ENCODE measurements at places on chromosomes 7 and 10.

GRCh38 chr7:108515630-108516029 lies 10.3 kb downstream of the PNPLA8 start:
- DNase-seq: no peak

DNA sequence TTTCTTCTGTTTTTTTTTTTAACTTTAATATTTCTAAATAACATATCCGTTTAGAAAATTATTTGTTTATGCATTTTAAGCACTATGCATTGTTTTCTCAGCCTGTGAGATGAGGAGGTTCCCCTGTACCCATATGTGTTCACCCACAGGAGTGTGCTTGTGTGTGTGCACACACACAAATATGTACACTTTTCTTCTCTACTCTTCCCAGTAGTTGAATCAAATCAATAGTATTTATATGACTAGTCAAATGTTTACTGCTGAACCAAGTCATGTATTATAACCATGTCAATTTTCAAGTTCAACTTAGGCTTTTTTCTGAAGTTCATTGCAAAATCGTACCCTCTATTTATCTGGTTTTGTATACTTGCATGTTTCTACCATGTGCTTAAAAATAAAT lies 37.3 kb downstream of the HDAC9 start:
- DNase-seq: no peak

- DNase-seq: no peak
Measured at GRCh38 chr7:120054376-120055100, 218.4 kb upstream of the KCND2 start.

DNA sequence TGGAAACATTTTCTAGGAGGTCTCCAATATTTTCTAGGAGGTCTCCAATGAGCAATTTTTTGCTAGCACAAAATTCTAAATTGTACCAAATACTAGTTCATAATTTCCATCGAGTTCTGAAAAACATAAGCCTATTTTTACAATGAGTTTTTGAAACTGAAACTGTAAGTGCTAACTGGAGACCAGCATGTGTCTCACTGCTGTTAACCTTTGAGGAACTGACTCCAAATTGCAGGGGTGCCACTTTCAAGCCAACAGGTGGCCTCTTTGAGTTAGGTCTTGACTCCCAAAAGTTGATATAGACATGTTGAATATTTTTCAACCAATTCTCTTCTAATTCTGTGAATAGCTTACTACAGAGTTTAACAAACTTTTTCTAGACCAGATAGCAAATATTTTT lies 58.8 kb downstream of the CAV1 start:
- no peak for DNase-seq

DNA sequence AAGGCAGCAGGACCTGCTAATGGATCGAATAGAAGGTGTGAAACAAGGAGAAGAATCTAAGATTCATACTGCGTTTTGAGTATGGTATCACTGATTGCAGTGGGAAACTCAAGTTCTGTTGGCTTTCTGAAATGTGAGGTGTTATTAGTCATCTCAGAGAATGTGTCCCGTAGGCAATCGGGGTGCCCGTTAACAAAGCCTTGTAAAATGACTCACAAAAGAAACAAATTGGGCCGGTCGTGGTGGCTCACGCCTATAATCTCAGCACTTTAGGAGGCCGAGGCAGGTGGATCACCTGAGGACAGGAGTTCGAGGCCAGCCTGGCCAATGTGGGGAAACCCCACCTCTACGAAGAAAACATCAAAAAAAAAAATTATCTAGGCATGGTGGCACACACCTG lies 118.2 kb upstream of the C7orf33 start:
- DNase-seq: no peak

GRCh38 chr7:150368096-150368883 lies at the start of gene REPIN1:
REPIN1 (plus strand) TSS chr7:150368822; CDS start chr7:150369712, 890 bp downstream.
- peak; percentile 85 for DNase-seq

DNA sequence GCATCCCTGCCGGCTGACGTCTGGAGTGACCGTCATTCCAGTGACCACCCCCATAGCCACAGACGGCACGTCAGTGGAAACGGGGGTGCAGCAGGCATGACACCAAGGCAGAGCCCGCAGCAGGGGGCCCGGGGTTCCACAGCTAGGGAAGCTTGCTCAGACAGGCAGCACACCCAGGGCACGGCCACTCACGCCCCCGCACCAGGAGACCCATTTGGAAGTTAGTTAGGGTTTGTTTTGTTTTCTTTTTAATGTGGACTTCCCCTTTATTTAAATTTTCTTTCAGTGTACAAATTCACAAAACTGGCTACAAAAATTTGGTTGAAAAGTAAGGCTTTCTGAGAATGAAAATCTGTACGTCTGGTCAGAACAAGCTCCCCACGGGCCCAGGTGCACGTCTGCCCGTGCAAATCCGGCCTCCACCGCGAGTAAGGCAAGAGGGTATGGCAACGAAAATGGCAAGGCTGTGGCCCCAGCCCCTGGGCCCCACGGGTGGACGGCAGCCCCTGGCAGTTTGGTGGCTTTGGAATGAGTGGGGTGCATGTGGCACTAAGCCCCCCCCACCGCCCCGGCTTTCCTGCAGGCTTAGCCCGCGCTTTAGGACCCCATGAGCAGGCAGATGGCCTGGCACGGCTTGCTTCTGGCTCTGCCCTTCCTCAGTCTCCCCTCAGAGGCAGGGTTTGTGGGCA lies 124.2 kb downstream of the FAM53B start:
- no peak for DNase-seq

DNA sequence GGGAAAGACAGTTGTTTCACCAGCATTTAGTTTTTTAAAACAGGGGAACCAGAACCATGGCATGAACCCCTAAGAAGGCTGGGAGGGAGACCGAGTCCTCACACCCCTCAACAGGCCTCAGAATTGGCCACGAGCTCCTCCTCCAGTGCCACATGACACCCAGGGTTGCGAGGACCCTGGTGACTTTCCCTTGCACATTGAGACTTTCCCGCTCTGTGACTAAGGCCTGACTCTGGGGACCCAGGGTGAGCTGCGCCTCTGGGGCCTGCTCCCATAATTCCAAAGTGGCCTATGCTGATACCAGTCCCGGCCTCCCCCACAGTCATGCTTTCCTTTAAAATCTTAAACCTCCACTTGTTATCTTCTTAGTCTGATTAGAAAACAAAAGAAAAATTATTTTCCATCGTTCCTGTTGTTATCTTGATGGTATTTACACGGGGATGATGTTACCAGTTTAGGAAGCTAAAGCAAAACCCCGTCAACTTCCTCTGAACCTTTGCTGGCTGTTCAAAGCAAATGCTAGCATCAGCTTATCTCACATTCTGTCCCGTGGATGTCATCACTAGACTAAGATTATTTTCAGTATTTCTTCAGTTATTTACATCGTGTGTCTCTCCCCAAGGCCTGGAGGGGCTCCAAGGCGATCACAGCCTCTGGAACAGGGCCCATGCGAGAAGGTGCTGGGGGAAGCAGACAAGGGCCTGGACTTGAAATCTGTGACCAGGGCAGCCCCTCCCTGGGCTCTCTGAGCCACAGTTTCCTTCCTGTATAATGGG lies 42.1 kb downstream of the FAM53B start:
- DNase-seq: no peak

DNA sequence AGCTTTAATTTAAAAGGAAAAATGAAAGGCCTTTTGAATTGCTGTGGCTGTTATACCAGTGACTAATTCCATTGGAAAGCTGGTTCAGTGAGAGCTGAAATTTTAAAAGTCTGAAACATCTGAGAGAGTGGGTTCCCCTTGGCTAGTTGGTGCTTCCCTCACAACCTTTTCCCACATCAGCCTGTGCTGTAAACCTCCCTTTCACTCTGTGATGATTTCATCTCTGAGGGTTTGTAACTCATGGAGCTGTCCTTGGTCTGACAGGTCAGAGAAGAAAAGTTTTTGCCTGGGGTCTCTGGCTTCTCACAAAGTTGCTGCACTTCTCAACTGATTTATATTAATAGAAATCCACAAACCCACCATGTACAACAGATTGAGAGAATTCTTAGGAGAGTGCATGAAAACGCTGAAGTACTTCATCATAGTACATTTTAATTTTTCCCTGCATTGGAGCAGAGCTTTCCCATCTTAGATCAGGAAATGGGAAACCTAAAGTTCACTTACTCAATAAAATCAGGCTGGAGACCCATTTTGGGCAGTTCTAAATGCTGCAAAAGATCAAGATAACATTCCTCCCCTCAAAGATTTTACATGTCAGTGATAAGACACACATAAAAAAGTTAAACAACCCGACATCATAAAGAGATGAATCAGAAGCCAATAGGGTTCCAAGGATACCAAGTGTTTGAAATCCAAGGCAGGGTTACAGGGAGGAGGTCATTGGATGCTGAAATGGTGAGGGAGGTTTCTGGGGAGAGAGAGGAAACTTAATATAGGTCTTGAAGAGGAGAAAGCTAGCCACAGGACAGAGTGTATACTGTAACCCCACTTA lies 157.0 kb upstream of the MKLN1 start:
- DNase-seq: no peak

- DNase-seq: no peak
Measured at GRCh38 chr7:66250711-66251110, 45.6 kb downstream of the TPST1 start.

DNA sequence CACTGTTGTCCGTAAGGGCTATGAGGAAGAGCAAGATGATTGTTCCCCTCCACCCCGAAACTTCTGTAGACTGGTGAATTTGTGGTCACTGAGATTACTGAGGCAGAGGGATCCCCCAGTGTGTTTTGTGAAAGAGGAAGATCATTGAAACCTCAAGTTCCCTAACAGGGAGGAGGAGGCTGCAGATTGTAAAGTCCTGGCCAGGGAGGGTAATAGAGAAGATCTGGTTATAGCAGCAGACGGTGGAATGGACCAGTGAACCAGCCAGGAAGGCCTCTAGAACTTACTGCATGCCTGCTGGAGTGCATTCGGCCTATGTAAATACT lies 31.1 kb downstream of the LMTK2 start:
- no peak for DNase-seq

GRCh38 chr10:78155722-78156121 lies 122.1 kb downstream of the RPS24 start:
- DNase-seq: no peak

GRCh38 chr7:98091061-98091460 lies 15.6 kb upstream of the LMTK2 start:
- no peak for DNase-seq

GRCh38 chr10:126243306-126243705 lies 145.0 kb downstream of the ADAM12 start:
- DNase-seq: no peak

- DNase-seq: no peak
Measured at GRCh38 chr7:119196183-119196582, 971.7 kb downstream of the ANKRD7 start.

DNA sequence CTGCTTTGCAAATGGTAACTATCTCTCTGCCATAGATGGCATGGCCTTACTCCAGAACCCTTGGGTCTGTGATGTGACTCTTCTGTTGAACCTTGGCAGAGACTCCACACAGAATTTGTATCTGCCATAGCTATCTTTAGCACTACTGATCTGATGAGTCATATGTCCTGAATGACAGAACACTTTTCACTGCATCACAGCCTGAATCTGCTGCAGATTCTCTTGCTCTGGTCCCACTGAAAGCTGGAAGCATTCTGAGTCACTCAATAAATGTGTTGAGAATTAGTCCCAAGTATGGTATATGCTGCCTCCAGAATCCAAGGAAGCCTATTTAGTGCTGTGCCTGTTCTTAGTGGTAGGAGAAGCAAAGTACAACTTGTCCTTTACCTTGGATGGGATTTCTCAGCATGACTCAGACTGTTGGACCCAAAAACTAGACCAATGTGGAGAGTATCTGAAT lies 39.5 kb upstream of the ANKRD1 start:
- no peak for DNase-seq

DNA sequence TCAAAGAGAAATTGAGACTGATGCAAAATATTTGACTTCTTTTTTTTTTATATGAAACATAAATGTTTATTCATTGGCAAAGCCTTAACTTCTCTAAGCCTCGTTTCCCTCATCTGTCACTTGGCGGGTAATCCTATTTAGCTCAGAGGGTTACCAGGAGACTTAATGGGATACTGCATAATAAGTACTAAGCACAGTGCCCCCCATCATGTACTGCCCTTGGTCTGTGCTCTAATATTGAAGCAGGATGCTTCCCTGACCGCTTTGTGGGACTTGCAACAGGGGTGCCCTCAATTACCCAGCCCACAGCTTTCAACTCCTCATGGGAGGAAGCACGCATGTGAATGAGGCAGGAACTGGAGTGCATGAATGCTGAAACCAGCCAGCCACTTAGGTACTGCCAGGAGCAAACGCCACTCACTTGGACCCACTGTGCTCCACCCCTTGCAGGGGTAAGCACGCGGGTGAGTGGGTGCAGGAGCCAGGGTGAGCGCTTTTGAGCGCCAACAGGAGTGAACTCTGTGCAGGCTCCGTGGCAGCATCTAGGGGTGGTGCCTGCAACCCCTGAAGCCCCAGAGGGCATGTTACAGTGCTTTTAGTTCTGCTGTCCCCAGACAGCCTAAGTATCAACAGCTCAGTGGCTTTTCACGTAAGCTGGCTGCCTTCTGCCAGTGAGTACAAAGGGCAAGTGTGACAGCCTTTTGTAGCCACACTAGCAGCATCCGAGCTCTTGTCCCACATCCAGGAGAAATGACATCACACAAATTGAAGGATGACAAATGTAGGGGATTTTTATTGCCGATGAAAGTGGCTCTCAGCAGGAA lies 209.8 kb upstream of the C7orf33 start:
- no peak for DNase-seq

GRCh38 chr10:11742009-11742778 lies at the start of gene ECHDC3:
ECHDC3 (plus strand) TSS chr10:11742382; CDS start chr10:11742577, 195 bp downstream.
- DNase-seq: peak; percentile 10

GRCh38 chr10:132107949-132108877 lies 42.5 kb downstream of the JAKMIP3 start:
- no peak for DNase-seq

DNA sequence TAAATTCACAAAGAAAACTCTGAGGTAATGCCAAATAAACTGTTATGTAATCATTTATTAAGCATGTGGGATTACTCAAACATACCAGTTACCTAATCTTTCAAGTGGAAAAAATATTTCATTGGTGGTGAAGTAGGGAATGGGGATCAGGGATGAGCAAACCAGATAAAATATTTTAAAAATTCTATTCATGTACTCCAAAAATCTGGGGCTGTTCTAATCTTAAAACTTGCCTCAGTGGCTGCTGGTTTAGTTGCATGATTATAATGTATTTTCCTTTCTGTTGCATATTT lies 19.5 kb downstream of the LMOD2 start:
- DNase-seq: no peak
